ENCODE measurements at places on chromosomes 16 and 17. TPM values are rescaled to one million over a fixed set of nuclear protein-coding genes. Genes with fewer than 3 reads are reported as not detected.

DNA sequence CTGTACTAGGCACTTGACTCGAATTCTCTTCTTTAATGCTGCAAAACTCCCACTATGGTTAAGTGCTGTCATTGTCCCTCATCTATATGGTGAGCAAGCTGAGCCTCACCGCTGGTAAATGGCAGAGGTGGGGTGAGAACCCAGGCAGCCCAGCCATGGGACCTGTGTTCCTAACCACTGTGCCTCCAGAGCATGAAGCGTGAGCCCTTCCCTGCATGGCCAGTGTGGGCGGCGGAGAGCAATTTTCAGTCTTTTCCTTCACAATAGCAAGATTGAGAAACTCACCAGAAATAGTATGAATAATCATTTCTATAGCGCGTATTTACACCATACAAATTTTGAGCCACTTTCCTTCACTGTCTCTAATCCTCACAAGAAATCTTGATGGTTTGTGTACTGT lies 9.2 kb downstream of the BFAR start:
- no peak overlapping the region for H3K27ac ChIP-seq
- H3K36me3 ChIP-seq = no peaks in the 10 kb centered on the region
- no peak overlapping the region for H3K4me3 ChIP-seq

DNA sequence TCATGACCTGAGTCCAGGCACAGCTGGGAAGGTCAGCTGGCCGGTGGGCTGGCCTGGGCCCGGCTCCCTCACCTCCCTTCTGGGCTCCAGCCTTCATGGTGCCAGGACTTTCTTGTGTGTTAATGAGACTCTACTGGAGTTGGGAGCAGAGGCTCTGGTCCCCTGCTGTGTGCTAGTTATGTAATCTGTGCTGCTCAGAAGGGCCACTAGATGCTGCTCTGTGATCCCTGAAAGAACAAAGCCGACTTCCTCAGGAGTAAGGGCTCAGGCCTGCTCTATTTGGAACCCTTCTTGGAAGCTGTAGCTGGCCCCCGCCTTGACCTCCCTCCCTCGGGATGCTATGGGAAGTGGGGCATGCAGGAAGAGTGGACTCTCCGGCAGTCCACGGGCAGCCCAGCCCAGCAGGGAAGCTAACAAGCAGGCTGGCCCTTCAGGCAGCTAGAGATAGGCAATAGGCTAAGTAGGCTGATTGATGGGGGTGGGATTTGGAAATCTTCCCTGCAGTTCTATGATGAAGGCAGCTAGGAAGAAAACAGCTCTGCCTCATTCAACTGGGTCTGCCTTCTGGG lies 3.3 kb upstream of the CDK5R1 start:
- no peaks in the 10 kb centered on the region for H3K27me3 ChIP-seq
- peak; percentile 93 for DNase-seq
- peak overlapping the region; percentile 95 for H3K27ac ChIP-seq
- H3K4me3 ChIP-seq = no peak overlapping the region
- H3K4me1 ChIP-seq = peaks cover 12% of the 10 kb centered on the region
- H3K36me3 ChIP-seq = no peaks in the 10 kb centered on the region

GRCh38 chr16:87570938-87571867 lies 31.1 kb upstream of the JPH3 start:
- H3K27me3 ChIP-seq = no peaks in the 10 kb centered on the region
- no peaks in the 10 kb centered on the region for H3K36me3 ChIP-seq
- H3K27ac ChIP-seq = no peak overlapping the region

DNA sequence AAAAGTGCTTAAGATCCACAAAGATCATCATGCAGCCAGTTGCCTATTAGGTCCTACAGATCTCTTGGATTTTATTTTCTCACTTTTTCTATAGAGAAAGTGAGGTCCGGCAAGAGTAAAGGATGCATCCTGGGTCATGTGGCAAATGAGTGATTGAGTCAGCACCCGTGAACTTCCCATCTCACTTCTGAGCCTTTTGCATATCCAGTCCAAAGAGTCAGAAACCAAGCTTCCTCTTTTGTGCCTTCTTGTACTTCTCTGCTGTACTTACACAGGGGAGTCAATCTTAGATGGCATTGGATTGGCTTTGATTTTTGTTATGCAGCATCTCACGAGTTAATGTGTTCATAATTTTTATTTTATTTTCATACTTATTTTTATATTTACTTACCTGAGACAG lies 114.2 kb upstream of the IRX5 start:
- no peaks in the 10 kb centered on the region for H3K4me1 ChIP-seq
- no peak overlapping the region for H3K27ac ChIP-seq
- H3K27me3 ChIP-seq = no peaks in the 10 kb centered on the region
- H3K36me3 ChIP-seq = no peaks in the 10 kb centered on the region
- H3K4me3 ChIP-seq = no peak overlapping the region

DNA sequence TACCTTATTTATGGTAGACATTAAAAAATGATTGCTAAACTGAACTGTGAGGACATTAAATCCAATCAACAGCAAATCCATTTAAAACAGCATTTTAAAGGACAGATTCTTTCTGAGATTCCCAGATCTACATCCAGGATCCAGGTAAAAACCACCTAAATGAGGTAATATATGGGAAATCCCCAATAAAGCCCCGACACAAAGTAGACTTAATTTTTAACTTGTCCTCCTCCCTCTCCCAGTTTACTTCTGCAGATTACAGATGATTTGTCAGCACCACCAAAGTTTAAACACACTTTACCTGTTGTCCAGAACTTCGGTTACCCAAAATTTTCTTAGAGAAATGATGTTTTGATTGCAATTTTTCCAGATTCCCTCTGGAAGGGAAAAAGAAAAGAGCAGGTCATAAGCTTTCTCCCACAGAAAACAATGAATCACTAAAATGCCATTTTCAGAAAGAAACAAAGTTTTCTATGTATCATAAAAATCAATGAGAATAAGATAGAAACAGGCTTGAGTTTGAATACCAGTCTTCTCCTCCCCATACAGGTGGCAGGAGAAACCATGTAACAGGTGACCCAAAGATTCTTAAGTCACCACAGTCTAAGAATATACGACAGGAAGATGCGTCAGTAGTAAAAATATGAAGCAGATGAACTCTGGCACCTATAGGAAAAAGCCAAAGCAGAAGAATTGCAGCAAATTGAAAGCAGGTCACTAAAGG lies 22.8 kb downstream of the GJC1 start:
- no peaks in the 10 kb centered on the region for H3K36me3 ChIP-seq
- H3K4me1 ChIP-seq = peaks cover 2% of the 10 kb centered on the region
- H3K27me3 ChIP-seq = no peaks in the 10 kb centered on the region
- no peak overlapping the region for H3K4me3 ChIP-seq
- no peak overlapping the region for H3K27ac ChIP-seq

DNA sequence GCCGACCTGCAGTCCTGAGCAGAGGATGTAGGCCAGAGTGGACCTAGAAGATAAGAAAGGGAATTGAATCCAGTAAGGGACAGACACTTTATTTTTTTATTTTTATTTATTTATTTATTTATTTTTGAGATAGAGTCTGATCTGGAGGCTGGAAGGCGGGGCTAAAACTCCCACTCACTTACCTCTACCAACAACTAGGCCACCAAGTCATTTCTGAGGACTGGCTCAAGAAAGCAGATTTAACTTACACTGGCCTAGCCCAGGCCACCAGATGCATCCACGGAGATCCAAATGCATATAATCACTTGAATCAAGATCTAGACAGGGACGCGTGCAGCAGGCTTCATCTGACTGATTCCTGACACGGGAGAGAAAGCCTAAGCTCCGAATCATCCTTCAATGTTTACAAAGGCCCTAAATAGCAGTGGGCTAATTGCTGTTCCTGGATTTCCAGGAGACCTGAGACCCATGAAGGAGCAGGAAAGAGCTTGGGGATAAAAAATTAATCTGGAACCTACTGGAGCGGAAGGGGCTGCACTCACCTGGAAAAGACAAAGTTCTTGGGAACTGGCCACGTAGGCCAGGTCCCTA lies 1.1 kb upstream of the ALOX12 start:
- DNase-seq = no peak
- no peaks in the 10 kb centered on the region for H3K27me3 ChIP-seq
- H3K27ac ChIP-seq = no peak overlapping the region

- no peak overlapping the region for H3K27ac ChIP-seq
- no peaks in the 10 kb centered on the region for H3K27me3 ChIP-seq
- no peak for DNase-seq
- H3K36me3 ChIP-seq = no peaks in the 10 kb centered on the region
Measured at GRCh38 chr17:32564325-32564724, 77.5 kb downstream of the CDK5R1 start.

- H3K27me3 ChIP-seq = no peaks in the 10 kb centered on the region
- peak; percentile 66 for DNase-seq
- no peak overlapping the region for H3K4me3 ChIP-seq
- H3K36me3 ChIP-seq = no peaks in the 10 kb centered on the region
- H3K4me1 ChIP-seq = peaks cover 8% of the 10 kb centered on the region
- H3K27ac ChIP-seq = peak overlapping the region; percentile 42
Measured at GRCh38 chr17:64343833-64344637, 46.6 kb downstream of the PECAM1 start.

DNA sequence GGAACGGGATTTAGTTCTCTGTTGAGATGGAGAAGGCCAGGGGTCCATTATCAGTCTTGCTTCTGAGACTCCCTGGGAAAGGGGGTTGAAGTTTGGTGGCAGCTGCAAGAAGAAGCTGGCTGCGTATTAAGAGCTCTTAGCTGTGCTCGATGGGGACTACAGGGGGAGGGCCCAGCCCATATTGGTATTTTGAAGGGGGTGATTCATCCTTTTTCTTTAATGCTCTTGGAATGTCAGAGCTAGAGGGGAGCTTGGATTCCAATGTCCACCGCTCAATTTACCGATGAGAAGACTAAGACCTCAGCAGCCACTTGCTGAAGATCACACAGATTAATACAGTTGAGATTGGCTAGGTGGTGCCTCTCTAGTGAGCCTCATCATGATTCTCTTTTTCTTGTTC lies 5.0 kb downstream of the NOG start:
- peaks cover 10% of the 10 kb centered on the region for H3K4me1 ChIP-seq
- no peak overlapping the region for H3K4me3 ChIP-seq
- no peak overlapping the region for H3K27ac ChIP-seq

DNA sequence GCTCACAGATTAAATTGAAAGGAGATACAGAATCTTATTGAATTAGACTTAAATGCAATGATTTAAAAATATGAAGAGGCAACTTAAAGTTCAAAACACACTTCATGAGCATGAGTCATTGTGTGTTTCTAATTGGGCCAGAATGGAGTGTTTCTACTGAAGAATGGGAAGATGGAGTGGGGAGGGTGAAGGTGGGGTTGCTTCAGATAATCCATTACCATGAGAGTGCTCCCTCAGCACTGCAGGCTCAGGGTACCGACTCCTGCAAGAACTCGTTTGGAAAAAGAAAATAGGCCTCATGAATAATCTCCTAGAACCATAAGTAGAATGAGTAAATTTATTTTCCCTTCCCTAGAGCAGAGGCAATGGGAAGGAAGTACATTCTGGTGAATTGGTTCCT lies 372.8 kb downstream of the TOX3 start:
- no peaks in the 10 kb centered on the region for H3K4me1 ChIP-seq
- H3K27ac ChIP-seq = no peak overlapping the region
- no peak for DNase-seq
- H3K36me3 ChIP-seq = no peaks in the 10 kb centered on the region

DNA sequence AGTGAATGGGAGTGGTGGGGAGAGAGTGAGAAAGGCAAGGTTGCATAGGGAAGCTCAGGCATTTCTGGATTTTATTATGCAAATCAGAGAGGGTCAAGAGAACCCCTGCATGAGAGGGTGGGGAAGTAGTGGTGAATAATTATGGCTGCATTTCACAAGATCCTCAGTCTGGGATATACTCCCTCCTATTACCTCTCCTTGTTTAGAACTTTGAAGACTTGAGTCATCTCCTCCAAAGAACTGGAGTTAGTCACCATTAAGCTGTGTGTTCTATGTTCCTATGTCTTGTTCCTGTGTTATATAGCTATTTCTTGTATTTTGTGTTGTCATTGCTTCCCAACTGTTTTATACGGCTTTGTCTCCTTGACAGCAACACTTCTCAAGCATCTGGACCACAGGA lies 18.4 kb downstream of the SOX9 start:
- H3K27ac ChIP-seq = no peak overlapping the region
- no peaks in the 10 kb centered on the region for H3K4me1 ChIP-seq
- H3K36me3 ChIP-seq = no peaks in the 10 kb centered on the region
- H3K4me3 ChIP-seq = no peak overlapping the region
- no peaks in the 10 kb centered on the region for H3K27me3 ChIP-seq

GRCh38 chr17:7513850-7514419 lies 29.8 kb downstream of the POLR2A start:
- DNase-seq = no peak
- no peaks in the 10 kb centered on the region for H3K4me1 ChIP-seq
- H3K36me3 ChIP-seq = no peaks in the 10 kb centered on the region

- H3K27me3 ChIP-seq = no peaks in the 10 kb centered on the region
- no peak overlapping the region for H3K27ac ChIP-seq
- no peaks in the 10 kb centered on the region for H3K36me3 ChIP-seq
- H3K4me1 ChIP-seq = no peaks in the 10 kb centered on the region
- no peak overlapping the region for H3K4me3 ChIP-seq
Measured at GRCh38 chr17:31452101-31452500, 60.6 kb downstream of the RAB11FIP4 start.

- no peaks in the 10 kb centered on the region for H3K4me1 ChIP-seq
- no peaks in the 10 kb centered on the region for H3K36me3 ChIP-seq
- H3K4me3 ChIP-seq = no peak overlapping the region
- no peak overlapping the region for H3K27ac ChIP-seq
- DNase-seq = no peak
Measured at GRCh38 chr16:30018731-30019158, 4.3 kb upstream of the C16orf92 start.

DNA sequence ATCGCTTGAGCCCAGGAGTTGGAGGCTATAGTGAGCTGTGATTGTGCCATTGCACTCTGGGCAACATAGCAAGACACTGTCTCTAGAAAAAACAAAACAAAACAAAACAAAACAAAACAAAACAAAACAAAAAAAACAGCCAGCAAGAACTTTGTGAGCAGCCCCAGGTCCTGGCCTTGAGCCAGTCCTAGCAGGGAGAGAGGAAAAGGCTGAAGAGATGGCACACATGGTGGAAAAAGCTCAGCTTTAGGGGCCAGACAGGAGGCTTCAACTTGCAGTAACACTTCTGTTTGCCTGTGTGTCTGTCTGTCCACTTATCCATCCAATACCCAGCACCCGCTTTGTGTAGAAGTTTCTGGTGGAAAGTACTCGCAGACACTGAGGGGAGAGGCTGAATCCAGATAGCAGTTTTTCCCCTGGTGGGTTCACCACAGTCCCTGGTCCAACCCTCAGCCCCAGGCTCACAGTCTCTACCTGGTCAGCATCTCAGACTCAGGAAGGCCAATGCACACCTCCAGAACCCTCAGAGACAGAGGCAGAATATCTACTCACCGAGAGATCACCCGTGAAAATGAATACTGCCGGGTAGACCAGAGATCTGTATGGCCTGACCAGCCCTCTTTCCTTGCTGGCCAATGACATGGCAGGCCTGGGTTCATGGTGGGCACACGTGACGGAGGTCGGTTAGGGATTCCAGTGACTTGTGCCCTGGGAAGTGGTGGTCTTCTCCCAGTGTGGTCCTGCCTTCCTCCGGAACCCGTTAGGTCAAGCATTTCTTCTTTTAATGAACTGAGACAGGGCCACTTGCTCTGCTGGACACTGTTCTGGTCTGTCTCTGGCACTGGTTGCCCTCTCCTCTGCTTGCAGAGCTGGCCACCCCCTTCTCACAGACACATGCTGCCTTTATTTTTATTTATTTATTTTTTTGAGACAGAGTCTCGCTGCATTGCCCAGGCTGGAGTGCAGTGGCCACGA lies 79.5 kb upstream of the DNAJA2 start:
- no peak overlapping the region for H3K4me3 ChIP-seq
- DNase-seq = no peak
- H3K4me1 ChIP-seq = no peaks in the 10 kb centered on the region

Gene CHST6
- total RNA-seq = 0.20 TPM

Gene PRSS53
- 2.9 TPM for total RNA-seq

Gene MAPK8IP3
- 75.5 TPM for total RNA-seq

Gene APOBR
- total RNA-seq = 0.18 TPM

Gene NUPR1
- total RNA-seq = 355 TPM

Gene ACE
- total RNA-seq = 5.1 TPM

Gene USP10
- 68.4 TPM for total RNA-seq

Gene TBC1D3I
- 0.89 TPM for total RNA-seq

Gene FGF11
- 4.2 TPM for total RNA-seq

Gene TNK1
- total RNA-seq = 5.7 TPM
